ENCODE measurements at places on chromosomes 6 and 20.

DNA sequence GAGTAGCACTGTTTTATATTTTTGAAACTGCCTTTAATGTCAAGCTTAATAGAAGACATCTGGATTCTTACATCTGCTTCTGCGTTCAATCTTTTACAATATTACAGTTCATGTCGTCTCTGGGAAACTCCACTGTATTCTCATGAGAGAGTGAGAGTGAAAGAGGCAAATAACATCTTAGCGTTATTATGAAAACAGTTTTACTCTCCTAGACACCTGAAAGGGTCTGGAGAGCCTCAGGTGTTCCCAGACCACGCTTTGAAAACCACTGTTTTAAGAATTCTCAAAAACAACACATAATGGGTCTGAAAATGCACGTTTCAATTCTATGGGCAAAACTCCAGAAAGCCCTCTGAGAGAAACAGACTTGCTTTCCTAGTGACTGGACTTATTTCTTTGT is 63.3 kb downstream of the ARHGAP18 start:
- H3K4me1 ChIP-seq, result peaks cover 2% of the 10 kb centered on the region
- DNase-seq, result no peak
- no peaks in the 10 kb centered on the region for H3K27me3 ChIP-seq
- H3K27ac ChIP-seq, result no peak overlapping the region

DNA sequence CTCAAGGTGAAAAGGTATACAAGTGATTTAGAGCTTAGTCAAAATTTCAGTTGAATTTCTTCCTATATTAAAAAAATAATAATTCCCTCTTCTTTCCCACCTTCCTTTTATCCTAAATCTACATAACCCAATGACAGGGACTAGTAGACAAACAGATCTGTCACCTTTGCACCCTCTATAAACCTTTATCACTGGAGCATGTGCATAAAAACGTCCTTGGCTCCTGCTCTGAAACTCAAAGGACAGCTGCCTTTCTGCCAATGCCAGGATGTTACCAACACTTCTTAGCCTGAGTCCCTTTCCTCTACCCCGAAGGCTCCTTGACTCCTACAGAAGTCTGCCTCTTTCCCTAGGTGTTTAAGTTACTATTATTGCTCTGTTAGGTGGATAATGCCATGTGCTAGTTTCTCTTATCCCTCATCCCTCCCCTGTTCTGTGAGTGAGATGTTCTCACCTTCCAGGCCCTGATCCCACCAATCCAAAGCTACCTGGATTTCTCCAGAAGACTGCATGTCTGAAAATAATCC is 4.3 kb downstream of the CLVS2 start:
- peaks cover 2% of the 10 kb centered on the region for H3K27me3 ChIP-seq
- no peak overlapping the region for H3K27ac ChIP-seq
- no peaks in the 10 kb centered on the region for H3K36me3 ChIP-seq
- H3K4me1 ChIP-seq, result no peaks in the 10 kb centered on the region
- DNase-seq, result no peak

DNA sequence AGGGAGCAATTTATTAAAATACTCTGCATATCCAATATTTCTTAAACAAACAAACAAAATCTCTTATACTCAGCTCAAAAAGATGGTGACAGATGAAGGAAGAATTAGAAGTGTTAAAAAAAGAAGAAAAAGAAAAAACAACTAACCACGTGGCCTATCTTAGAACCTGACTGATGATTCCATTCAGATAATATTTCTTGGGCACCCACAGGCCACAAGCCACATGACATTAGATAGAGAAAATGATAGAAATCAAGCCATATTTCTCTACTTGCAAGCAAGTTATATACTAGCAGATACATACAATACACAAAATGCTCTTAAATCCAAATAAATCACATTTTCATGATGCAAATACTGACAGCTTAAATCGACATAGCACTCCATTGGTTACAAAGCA is 14.5 kb upstream of the RAMACL start:
- no peaks in the 10 kb centered on the region for H3K4me1 ChIP-seq
- H3K36me3 ChIP-seq, result peaks cover 12% of the 10 kb centered on the region
- H3K27me3 ChIP-seq, result no peaks in the 10 kb centered on the region
- no peak for DNase-seq
- H3K4me3 ChIP-seq, result no peak overlapping the region
- H3K27ac ChIP-seq, result no peak overlapping the region

DNA sequence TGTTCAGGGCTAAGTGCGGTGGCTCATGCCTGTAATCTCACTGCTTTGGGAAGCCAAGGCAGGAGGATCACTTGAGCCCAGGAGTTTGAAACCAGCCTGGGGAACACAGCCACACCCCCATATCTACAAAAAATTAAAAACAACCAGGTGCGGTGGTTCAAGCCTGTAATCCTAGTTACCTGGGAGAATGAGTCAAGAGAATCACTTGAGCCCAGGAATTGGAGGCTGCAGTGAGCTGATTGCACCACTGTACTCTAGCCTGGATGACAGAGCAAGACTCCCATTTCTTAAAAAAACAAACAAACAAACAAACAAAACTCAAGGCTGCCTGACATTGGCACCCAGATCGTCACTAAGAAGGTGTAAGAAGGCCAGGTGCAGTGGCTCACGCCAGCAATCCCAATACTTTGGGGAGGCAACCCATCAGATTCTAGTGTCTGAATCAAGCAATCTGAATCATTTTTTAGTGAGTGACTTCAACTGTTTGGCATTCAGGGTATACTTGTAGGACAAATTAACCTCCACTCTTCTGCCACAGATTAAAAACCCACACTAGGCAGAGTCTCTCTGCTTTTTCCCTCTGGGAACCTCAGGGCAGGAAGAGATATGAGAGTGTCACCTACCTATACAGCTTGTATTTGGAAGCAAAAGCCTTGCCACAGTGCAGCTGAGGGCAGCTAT is 6.1 kb downstream of the PLAGL2 start:
- H3K27me3 ChIP-seq, result no peaks in the 10 kb centered on the region
- H3K4me3 ChIP-seq, result no peak overlapping the region
- H3K27ac ChIP-seq, result no peak overlapping the region
- no peak for DNase-seq
- H3K4me1 ChIP-seq, result peaks cover 4% of the 10 kb centered on the region
- H3K36me3 ChIP-seq, result peaks cover 41% of the 10 kb centered on the region

DNA sequence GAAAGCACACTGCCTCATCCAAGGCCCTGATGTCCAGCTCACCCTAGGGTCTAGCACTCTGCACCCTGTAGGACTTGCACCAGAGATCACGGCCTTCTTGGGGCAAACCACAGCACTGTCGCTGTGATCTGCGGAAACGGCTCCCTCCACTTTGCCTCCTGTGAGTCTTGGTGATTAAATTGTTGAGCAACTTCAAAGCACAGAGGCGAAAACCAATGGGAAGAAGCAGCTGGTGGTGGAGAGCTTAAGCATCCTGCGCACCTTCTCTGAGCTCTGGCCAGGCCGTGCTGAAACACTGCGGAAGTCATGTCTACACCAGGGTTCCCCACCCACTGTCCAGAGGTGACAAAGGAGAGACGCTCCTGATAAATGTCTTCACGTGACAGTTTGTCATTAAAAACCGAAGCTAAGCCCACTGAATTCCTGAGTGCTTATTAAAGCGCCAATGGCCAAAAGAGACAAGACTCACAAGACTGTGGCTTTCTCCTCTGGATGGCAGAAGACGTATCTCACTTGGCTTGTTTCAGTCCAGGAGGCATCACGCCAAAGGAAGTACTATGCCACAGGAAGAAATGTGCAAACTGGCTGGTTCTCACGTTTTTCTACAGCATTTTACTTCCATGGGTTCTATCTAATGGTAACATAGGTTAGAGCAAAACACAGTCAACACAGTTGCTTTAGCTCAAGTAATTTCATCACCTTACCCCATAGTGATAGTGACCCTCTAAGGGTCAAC is 3.1 kb downstream of the RAMACL start:
- no peaks in the 10 kb centered on the region for H3K27me3 ChIP-seq
- peaks cover 8% of the 10 kb centered on the region for H3K4me1 ChIP-seq
- no peak overlapping the region for H3K4me3 ChIP-seq
- H3K27ac ChIP-seq, result no peak overlapping the region

DNA sequence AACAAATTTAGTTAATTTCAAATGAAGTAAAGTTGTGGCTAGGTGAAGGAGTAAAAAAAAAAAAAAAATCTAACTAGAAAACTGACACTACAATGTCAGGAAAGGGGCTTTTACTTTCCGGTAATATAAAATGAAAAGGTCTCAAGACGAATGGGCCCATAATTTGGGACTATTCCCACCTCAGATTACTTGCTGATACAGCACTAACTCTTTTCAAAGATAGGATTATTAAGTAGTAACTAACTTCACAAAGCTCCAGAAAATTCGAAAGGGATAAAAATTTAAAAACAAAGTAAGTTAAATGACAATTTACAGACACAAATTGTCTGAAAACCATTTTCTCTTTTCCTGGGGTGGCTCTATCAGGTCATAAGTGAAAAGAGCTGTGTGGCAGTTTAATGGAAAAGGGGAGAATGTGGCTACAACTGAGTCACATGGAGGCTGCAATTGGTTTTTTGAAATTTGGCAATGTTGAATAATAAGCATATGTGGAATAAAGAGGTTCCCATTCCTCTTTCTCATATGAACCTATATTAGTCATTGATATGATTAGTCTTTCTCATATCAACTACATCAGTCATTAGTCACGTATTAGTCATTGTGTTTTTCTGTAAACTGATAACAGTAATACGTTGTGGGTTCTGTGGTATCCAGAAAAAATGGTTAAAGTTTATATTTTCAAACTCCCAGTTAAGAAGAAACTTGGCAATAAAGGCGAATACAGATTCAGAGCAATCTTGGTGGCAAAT is 78.0 kb downstream of the RWDD2A start:
- no peaks in the 10 kb centered on the region for H3K27me3 ChIP-seq
- no peak overlapping the region for H3K27ac ChIP-seq
- no peaks in the 10 kb centered on the region for H3K36me3 ChIP-seq
- no peak for DNase-seq
- no peaks in the 10 kb centered on the region for H3K4me1 ChIP-seq

DNA sequence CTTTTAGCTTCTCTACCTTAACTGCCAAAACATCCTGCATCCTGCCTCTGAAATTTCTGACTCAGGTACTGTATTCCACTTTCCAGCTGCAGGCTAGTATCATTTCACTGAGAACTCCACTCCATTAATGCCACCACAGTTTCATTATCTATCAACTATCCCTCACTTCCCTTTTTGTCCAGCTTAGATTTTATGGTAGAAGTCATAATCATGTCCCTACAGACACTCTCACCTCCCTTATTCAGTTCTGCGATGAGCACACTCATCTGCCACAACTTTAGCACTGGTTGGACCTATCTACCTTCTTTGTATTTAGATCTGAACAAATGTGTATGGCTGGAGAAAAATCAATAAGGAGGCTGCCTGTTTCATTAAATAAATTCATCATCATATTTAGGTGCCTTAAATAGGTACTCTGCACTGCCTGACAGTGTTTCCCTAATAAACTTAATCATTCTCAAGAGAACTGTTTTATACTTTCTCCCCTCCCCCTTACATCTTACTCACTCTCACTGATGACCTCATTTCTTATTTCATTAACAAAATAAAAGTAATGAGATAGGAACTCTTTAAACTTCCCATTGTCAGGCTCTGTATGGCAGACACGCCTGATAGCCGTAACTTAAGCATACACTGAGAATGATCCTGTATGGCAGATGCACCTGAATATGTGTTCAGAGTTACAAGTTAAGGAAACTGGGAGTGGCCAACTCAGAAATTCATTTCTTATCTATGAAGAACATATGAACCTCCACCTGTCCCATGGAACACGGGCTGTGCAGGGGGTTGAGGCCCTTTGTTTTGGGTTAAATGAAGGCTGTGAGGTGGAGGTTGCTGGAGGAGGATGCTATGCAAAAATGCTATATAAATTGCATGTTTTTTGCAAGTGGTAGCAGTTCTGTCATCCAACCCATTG is 95.3 kb upstream of the MAN1A1 start:
- peaks cover 6% of the 10 kb centered on the region for H3K4me1 ChIP-seq
- no peak overlapping the region for H3K27ac ChIP-seq
- no peak for DNase-seq
- no peak overlapping the region for H3K4me3 ChIP-seq
- no peaks in the 10 kb centered on the region for H3K27me3 ChIP-seq

DNA sequence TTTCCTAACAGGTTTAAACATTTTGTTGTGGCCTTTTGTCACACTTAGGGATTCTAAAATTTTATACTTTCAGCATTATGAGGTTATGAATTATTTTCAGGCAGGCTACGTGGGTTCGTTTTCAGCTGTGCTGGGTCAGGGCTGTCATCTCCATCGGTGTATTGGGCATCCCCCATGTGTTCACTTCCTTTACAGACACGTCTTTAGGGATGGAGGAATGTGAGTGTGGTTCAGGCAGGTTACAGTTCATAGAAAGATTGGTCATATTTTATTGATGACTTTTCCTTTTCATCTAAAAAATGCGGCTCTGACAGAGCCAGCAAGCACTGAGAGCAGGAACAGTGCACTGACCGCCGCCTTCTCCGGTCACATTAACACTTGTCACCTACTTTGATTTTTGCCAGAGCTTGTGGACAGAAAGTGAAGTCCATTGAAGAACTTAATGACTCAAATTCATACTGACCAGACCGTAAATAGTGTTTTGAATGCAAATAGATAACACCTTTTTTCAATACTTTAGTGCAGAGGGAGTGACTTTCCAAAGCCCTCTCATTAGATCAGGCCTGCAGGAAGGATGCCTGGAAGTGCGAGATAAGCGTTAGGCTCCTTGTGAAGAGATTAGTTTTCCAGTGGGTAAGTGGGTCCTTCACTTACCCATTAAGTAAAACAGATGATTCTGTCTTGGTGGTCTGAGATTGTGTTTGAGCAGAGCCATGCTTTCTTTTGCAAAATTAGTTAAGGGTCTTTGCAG is 113.1 kb downstream of the TIAM2 start:
- H3K4me3 ChIP-seq, result no peak overlapping the region
- no peak for DNase-seq
- no peaks in the 10 kb centered on the region for H3K27me3 ChIP-seq
- H3K27ac ChIP-seq, result no peak overlapping the region

DNA sequence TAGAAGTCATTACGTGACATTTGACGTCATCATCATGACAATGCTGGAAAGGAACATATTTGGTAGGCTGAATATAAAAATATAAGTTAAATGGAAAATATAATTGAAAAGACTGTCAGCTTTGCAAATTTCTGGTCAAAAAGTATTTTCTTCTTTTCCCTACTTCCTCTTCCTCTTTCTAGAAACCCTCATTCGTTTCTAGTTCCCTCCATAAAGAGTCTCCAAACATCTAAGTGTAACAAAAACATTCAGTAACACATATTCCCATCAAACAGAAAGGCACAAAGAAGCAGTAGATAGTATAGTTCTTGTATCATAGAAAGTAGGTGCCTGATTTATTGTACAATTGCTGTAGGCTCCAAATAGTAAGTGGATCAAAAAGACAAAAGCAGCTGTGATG is 150.8 kb upstream of the FAM83B start:
- no peak overlapping the region for H3K27ac ChIP-seq
- no peak for DNase-seq
- no peaks in the 10 kb centered on the region for H3K27me3 ChIP-seq
- H3K4me3 ChIP-seq, result no peak overlapping the region
- peaks cover 8% of the 10 kb centered on the region for H3K4me1 ChIP-seq

- H3K27ac ChIP-seq, result no peak overlapping the region
- H3K27me3 ChIP-seq, result no peaks in the 10 kb centered on the region
- DNase-seq, result no peak
- peaks cover 2% of the 10 kb centered on the region for H3K4me1 ChIP-seq
Measured at GRCh38 chr20:10864076-10864672, 190.4 kb upstream of the JAG1 start.

GRCh38 chr6:145963216-145964068 is 716 bp downstream of the SHPRH start:
- H3K4me3 ChIP-seq, result peak overlapping the region; percentile 64
- peak overlapping the region; percentile 83 for H3K27ac ChIP-seq
- H3K4me1 ChIP-seq, result peaks cover 6% of the 10 kb centered on the region
- no peaks in the 10 kb centered on the region for H3K27me3 ChIP-seq

GRCh38 chr6:115456848-115457247 is 603.8 kb downstream of the FRK start:
- peaks cover 2% of the 10 kb centered on the region for H3K4me1 ChIP-seq
- no peaks in the 10 kb centered on the region for H3K27me3 ChIP-seq
- no peak overlapping the region for H3K4me3 ChIP-seq
- no peaks in the 10 kb centered on the region for H3K36me3 ChIP-seq
